ENCODE measurements at places on chromosomes 4 and X. TPM values are rescaled to one million over a fixed set of nuclear protein-coding genes. Genes with fewer than 3 reads are reported as not detected.

FGD1 gene
- 0.30 TPM for total RNA-seq

PABPC1L2B gene
- not detected for total RNA-seq

GPAT3 gene
- 3.1 TPM for total RNA-seq

FAM50A gene
- total RNA-seq: 39.7 TPM

ZNF711 gene
- 1.0 TPM for total RNA-seq

GCNA gene
- total RNA-seq: 2.8 TPM

RTL9 gene
- not detected for total RNA-seq

P2RY8 gene
- 10.6 TPM for total RNA-seq

GRCh38 chrX:51608766-51609165, 9.9 kb downstream of the CENPVL3 start:
- no peaks in the 10 kb centered on the region for H3K36me3 ChIP-seq
- no peak for DNase-seq
- H3K27me3 ChIP-seq: peaks cover 5% of the 10 kb centered on the region
- H3K4me3 ChIP-seq: no peak overlapping the region

GRCh38 chr4:24965627-24966026, 52.8 kb upstream of the CCDC149 start:
- no peak overlapping the region for H3K27ac ChIP-seq
- H3K4me3 ChIP-seq: no peak overlapping the region
- H3K27me3 ChIP-seq: no peaks in the 10 kb centered on the region
- DNase-seq: peak; percentile 13
- H3K36me3 ChIP-seq: no peaks in the 10 kb centered on the region

DNA sequence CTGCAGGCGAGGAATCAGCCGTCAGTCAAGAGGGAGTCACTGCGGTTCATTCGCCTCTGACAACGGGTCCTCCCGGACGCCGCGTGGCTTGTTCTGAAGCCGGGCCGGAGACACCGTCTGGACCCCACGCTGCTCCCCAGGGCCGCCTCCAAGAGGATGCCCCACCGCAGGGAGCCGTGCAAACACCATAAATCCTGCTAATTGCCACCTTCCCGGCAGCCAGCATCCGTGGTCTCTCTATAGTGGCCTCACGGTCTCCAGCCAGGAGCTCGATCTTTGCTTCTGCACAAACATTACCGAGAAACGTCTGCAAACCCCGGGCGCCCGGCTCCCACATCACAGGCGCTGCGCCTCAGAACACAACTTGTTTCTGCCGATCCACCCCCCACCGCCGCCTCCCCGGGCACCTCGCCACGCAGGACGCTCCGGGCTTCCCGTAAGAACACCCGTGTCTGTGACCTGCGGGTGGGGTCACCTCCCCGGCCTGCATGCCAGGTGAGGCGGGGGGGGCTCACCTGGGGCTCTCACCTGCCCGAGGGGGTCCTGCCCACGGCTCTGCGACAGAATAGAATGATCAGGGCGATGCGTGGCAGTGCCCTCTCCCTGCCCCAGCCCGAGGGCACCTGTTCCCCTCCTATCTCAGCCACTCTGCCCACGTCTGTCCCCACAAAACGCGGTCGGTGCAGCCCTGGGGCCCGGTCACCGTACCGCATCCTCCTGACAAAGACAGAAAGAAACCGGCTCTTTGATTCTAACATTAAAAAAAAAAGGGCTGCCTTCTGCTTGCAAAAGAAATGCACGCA, 32.4 kb upstream of the PPP2R3B start:
- H3K4me3 ChIP-seq: no peak overlapping the region
- no peaks in the 10 kb centered on the region for H3K4me1 ChIP-seq
- H3K27ac ChIP-seq: no peak overlapping the region
- DNase-seq: no peak

- no peak overlapping the region for H3K4me3 ChIP-seq
- H3K27me3 ChIP-seq: no peaks in the 10 kb centered on the region
- no peaks in the 10 kb centered on the region for H3K4me1 ChIP-seq
- H3K36me3 ChIP-seq: no peaks in the 10 kb centered on the region
Observed at GRCh38 chrX:33285550-33285949, 74.2 kb upstream of the DMD start.

DNA sequence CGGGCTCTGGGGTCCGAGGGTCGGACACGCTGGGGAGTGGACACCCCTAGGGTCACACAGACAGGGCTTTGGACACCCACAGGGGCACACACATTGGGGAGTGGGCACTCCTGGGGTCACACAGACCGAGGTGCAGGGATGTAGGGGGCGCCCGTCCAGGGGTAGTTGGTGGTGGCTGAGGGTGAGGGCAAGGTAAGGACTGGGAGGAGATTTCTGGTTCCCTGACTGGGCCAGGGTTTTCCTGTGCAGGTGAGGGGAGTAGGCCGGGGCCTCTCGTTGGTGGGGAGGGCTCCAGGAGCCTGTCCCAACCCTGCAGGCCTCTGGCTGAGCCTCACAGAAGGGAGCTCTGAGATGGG, 21.9 kb upstream of the WDR45 start:
- peaks cover 8% of the 10 kb centered on the region for H3K4me1 ChIP-seq
- DNase-seq: no peak
- no peaks in the 10 kb centered on the region for H3K36me3 ChIP-seq
- H3K4me3 ChIP-seq: peak overlapping the region; percentile 90
- H3K27ac ChIP-seq: peak overlapping the region; percentile 89

GRCh38 chr4:115272185-115272584, 158.8 kb upstream of the NDST4 start:
- DNase-seq: no peak
- no peaks in the 10 kb centered on the region for H3K4me1 ChIP-seq
- no peak overlapping the region for H3K27ac ChIP-seq
- H3K27me3 ChIP-seq: no peaks in the 10 kb centered on the region
- H3K4me3 ChIP-seq: no peak overlapping the region
- no peaks in the 10 kb centered on the region for H3K36me3 ChIP-seq

DNA sequence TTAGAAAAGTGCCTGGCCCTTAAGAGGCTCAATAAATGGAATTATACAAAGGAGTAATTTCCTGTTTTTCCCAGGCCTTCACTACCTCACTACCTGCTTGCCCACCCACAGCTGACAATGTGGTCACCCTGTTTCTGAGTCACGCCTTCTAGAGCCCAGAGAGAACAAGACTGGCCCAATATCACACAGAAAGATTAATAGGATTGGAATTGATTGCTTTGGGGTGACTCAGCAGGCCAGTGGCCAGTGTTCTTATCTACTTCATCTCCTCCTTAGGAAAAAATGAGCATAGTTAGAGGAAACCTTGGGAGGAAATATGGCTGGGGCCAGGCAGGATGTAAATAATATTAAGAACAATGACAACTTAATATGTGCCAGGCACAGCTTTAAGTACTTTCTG, 4.5 kb upstream of the FGF16 start:
- H3K27ac ChIP-seq: no peak overlapping the region
- H3K4me3 ChIP-seq: no peak overlapping the region
- peaks cover 10% of the 10 kb centered on the region for H3K27me3 ChIP-seq
- H3K4me1 ChIP-seq: peaks cover 3% of the 10 kb centered on the region
- DNase-seq: no peak

GRCh38 chrX:11180571-11180970, 69.4 kb downstream of the HCCS start:
- H3K4me3 ChIP-seq: no peak overlapping the region
- no peaks in the 10 kb centered on the region for H3K36me3 ChIP-seq
- no peak for DNase-seq
- H3K27me3 ChIP-seq: peaks cover 2% of the 10 kb centered on the region
- no peaks in the 10 kb centered on the region for H3K4me1 ChIP-seq

DNA sequence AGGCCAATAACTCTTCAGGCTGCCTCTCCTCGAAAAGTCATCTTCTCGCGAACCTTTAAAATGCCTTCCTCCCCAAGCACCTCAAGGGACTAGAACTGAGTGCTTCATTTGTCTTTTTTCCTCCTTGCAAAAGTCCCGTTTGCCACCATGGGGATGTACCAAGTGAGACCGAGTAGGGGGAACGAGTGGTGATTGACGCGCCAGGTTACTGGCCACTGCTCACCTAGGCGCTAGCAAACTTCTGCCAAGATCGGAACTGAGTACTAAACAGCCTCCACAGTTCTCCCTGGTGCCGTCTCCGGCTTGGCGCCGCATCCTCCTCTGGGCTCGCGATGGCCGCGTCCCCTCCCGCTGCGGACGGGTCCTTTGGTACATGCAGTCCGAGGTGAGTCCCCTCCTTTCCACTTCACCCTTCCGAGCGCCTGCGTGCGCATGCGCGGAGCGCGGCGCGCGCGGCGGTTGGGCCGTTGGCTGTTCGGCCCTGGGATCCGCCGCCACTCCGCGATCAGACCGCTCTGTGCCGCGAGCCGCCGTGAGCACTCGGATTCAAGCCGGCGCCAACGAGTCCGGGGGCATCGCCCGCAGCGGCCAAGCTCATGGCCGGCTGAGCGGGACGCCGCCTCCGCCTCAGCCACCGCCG, at the start of gene CDK16:
Gene CDK16, plus strand, starts transcription at position 402 of the 640 bp plus-strand sequence. CDS start 4,877 bp downstream, outside the sequence.
- H3K4me1 ChIP-seq: peaks cover 37% of the 10 kb centered on the region
- H3K27me3 ChIP-seq: no peaks in the 10 kb centered on the region
- peak; percentile 67 for DNase-seq
- H3K27ac ChIP-seq: peak within 1 kb of the TSS; percentile 98
- H3K4me3 ChIP-seq: peak within 1 kb of the TSS; percentile 88

DNA sequence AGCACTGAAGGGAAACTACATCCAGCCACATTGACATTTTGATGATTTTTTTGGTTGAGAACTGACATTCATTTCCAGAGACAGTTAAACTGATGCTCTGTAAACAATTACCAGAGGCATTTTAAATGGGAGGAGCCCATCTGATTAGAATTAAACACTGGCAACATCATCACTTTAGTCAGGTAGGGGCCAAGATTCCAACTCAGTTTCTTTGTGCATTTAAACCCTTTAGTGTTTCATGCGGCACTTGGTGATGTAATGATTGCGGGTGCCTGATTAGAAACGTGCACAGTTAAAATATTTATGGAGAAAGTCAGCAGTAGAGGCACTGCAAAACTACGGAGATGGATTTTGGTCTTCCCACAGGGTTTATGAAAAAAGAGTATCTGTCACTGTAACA, 16.1 kb downstream of the TNIP3 start:
- no peak overlapping the region for H3K27ac ChIP-seq
- no peaks in the 10 kb centered on the region for H3K36me3 ChIP-seq
- H3K4me1 ChIP-seq: peaks cover 53% of the 10 kb centered on the region
- no peaks in the 10 kb centered on the region for H3K27me3 ChIP-seq

DNA sequence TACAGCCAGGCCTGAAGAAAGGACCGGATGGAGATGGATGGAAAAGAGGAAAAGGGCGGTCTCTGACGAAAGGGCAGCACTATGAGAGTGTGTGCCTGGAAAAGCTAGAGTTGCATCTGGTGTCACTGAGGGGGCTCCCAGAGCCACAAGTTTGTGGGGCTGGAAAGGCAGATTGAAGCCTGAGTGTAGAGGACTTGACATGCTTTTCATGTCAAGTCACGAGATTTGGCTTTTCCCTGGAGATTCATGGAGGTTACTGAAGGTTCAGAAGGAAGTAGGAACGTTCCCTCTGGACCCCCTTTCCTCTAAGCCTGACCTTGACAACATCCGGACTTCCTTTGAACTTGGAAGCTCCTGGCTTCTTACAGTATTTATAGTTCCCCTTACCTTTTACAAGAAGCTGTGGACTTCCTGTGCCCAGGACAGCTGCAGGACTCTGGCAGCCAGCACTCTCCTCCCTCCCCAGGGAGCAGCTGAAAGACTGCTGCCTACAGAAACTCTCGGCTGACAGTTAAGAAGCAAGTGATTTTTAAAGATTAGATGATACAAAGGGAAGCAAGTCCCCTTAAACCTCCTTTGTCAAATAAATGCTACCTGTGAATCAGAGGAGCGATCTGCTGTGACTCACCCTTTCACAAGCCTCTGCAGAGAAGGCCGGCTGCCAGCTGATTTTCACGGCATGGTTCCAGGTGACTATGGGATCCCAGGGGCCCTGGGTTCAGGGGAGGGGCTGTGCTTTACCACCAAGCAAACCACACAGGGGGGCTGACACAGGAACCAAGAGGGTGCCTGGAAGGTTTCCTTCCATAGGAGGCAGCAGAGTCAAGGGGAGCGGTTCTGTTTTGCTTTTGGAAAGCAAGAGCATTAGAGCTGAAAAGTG, 72.9 kb upstream of the STIM2 start:
- DNase-seq: peak; percentile 77
- H3K27me3 ChIP-seq: peaks cover 2% of the 10 kb centered on the region
- no peaks in the 10 kb centered on the region for H3K36me3 ChIP-seq
- H3K4me1 ChIP-seq: peaks cover 13% of the 10 kb centered on the region

DNA sequence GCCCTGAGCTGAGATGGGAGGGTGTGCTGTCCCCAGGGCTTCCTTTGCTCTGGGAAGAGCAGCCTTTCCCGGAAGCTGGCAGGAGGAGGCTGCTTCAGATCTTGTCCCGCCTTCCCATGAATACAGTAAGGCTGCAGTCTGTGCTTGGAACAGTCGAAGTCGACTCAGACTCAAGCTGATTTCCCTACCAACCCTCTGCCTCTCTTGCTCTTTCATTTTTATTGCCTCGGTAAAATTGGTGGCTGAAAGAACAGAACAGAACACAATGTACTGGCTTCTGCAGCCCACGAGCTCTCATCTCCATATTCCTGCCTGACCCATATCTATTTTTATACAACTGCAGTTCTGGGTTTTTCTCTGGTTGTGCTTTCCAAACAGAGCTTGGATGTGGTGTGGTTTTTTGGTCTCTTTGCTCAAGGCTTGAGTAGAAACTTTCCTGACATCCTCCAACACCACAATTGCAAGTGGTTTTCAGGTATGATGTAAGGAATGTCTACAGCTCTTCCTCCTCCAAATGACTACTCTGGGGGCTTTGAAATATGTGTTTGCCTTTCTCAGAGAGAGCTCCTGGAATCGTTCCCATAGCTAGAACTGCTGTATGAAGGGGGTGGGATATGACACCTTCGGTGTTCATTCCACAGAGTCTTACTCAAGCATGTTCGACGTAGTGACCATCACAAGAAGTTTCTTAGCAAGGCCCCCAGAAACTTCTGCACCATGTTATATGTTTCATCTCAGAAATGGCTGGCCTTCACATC, 61.3 kb downstream of the ENPP6 start:
- H3K36me3 ChIP-seq: no peaks in the 10 kb centered on the region
- no peaks in the 10 kb centered on the region for H3K4me1 ChIP-seq
- H3K4me3 ChIP-seq: no peak overlapping the region
- DNase-seq: no peak

DNA sequence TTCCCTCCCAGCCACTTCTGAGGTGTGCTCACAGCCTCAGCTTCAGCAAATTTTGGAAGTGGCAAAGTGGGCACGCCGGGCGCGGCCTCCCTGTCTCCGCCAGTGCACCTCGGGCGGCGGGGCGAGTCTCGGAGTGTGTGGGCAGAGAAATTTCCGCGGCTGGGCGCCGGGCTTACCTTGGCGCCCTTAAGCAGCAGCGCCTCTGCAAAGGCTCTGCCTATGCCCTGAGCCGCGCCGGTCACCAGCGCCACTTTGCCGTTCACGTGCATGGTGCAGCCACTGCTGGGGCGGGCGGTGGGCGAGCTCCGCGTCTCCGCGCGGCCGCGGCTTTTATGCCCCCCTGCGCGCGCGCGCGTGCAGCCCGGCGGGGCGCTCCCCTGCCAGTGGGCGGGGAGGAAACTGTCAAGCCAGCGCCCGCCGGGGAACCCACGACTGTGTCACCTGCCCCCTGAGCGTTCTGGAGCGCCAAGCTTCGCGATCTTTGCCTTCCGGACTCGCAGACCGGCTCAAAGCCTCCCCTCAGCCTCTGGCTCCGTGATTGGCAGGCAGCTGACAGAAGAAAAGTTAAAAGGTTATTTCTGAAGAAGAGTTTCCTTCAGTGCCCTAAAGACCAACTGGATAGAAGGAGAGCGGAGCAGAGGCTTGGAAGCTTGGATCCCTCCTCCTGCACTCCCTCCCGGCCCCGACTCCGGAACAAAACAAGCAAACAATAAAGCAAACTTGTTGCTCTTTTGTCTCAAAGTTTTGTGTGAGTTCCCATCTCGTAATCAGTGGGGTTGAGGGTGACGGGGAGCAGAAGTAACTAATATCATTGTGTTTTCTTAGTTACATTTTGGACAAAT, at the start of gene HPGD:
Gene HPGD, minus strand, starts transcription at position 306 of the 842 bp plus-strand sequence. Its CDS starts 37 bp downstream, at position 269.
- peaks cover 36% of the 10 kb centered on the region for H3K27me3 ChIP-seq
- H3K4me1 ChIP-seq: peaks cover 13% of the 10 kb centered on the region
- peak; percentile 73 for DNase-seq
- peak within 1 kb of the TSS; percentile 46 for H3K27ac ChIP-seq
- H3K4me3 ChIP-seq: peak within 1 kb of the TSS; percentile 73

All from activated naive CD4-positive, alpha-beta T cell treated with anti-CD3 and anti-CD28 coated beads for 36 hours (primary cell).